ENCODE measurements at places on chromosomes 5 and 9.
A peak's percentile ranks its signal among the peaks of the same experiment; 100 is the strongest.

DNA sequence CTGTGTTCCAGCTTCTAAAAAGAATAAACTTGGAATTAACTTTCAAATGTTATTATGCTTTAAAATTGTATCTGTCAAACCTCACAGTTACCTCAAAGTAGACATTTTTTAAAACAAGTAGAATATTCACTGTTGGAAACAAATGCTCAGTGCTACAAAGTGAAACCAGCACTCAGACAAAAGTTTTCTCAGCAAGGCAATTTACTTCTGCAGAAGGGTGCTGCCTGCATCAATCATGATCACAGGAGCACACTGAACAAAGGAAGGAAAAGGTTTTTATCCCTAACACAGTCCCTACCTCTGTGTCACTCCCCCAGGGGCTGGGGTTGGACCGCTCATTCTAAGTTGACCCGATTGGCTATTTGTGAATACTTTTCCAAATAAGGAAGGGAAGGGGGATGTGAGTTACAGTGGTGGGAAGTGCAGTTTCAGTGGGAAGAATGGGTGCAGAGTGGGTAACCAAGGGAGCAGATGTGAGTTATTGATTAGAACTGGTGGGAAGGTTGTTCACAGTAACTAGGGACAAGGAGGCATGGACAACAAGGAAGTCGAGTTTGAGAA lies 63.0 kb upstream of the CDK20 start:
- no peak for DNase-seq

DNA sequence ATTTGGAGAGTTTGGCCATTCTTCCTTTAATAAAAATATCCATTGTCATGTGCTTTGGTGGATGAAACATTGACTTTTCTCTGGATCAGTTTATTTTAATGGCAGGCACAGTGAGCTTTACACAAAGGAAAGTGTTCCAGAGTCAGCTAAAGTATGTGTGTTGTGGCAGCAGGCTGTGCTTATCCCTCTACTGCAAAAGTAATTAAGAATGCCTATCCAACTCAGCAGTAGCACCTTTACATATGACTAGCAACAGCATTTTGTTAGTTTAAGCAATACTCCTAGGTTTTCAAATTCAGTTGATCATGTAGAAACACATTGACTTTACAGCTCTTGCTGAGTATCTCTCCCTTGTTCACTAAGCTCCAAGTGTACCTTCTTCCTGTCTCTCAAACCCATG lies 730.5 kb upstream of the RGMB start:
- DNase-seq = no peak

DNA sequence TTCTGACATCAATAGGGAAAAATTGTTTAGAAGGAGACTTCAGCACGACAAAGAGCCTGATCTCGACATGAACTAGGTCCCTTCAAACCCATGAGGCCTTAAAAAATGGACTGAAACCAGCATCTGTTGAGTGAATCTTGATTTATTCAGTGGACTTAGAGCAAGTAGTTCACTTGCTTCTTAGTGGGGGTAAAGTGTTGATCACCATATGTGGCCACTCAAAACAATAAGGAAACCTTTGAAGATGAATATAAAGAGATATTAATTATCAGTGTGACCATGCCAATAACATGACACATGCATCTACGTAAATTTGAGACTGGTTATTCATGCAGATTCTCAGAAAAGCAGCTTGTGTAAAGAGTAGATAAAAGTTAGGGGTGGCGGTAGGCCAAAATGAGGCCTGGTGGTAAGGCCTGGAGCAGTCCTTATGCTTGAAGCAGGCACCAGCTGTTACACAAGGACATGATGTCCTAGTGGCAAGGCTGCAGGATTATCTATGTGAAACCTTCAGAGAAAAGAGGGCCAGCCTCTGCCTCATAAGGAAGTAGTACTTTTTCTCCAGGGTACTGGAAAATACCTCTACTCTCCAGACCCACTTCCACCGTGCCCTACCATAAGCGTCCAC lies 61.3 kb downstream of the S1PR3 start:
- no peak for DNase-seq

- DNase-seq = no peak
Measured at GRCh38 chr9:27150746-27151406, 41.9 kb downstream of the TEK start.

DNA sequence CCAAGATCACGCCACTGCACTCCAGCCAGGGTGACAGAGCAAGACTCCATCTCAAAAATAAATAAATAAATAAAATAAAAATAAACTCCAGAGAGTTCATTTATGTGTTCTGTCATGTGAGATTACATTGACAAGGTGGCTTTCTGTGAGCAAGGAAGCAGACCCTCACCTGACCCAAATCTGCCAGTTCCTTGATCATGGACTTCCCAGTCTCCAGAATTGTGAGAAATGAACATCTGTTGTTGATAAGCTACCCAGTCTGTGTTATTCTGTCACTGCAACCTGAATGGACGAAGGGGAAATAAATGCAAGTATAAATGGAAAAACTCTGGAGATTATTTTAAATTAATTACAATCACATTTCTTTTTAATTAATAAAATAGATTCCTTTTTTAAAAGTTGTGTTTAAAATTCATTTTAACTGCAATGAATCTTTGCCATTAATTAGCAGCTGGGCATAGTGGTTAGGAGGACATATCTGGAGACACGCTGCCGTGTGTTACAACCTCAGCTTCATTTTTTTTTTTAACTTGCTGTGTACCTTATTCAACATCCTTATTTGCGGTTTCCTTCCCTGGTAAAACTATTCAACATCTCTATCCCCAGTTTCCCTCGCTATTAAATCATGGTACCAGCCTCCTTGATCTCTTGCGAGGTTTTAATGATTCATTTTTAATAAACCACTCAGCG lies 376.4 kb downstream of the CHSY3 start:
- no peak for DNase-seq

- DNase-seq = no peak
Measured at GRCh38 chr5:91366551-91366950, 16.6 kb downstream of the ARRDC3 start.

GRCh38 chr9:97740848-97741821 lies 44.0 kb upstream of the XPA start:
- DNase-seq = peak; percentile 83

DNA sequence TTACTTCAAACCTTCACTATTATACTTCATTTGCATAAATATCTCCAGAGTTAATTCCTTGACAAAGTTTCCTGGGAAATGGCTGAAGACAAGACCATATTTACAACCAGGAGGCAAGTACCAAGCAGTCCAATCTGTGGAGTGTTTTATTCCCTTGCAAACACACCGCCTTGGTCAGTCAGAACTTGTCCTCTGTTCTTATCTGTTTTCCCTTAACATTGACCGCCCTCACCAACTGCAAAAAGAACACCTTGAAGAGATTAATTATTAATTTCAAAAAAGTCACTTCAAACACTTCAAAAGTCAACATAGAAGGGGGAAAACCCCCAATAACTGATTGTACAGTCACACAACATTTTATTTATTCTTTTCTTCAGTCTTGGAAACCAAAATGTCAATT lies 269.0 kb upstream of the RGMB start:
- DNase-seq = no peak

- no peak for DNase-seq
Measured at GRCh38 chr5:120419127-120419526, 45.0 kb upstream of the PRR16 start.

GRCh38 chr9:17472126-17472525 lies 106.7 kb upstream of the SH3GL2 start:
- no peak for DNase-seq

DNA sequence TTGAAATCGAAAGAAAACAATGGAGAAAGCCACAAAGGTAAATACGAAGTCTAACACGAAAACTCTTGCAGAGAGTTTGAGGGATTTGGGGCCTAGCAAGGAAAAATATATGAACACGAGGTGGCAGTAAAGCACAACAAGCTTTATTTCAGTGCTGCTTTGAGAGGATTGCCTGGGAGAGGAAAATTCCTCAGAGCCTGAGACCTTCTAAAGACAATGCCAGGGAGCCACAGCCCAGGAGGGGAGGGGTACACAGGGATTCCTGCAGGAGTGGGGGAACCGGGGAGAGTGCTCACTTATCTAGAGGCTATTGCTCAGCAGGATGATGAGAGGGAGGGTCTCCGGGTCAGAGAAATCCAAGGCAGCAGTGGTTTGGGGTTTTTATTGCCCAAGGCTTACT lies 134.9 kb upstream of the ADCY2 start:
- no peak for DNase-seq

GRCh38 chr5:181160152-181160754 lies 12.9 kb downstream of the OR2V2 start:
- no peak for DNase-seq

DNA sequence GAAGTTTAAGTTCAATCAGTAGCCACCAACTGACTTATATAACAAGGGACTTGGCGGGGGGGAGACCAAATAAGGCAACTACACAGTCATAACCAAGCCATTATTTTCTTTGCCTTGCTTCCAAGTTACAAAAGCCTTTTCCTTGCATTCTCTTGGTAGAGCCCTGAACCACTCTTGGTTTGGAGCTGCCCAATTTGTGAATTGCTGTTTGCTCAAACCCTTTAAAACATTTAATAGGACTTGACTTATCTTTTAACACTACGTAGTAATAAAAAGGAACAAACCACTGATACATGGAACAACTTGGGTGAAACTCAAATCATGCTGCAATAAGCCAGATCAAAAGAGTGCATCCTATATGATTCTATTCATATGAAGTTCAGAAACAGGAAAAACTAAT lies 31.7 kb upstream of the MSH3 start:
- no peak for DNase-seq

- no peak for DNase-seq
Measured at GRCh38 chr9:127447416-127448111, 3.6 kb downstream of the RPL12 start.

DNA sequence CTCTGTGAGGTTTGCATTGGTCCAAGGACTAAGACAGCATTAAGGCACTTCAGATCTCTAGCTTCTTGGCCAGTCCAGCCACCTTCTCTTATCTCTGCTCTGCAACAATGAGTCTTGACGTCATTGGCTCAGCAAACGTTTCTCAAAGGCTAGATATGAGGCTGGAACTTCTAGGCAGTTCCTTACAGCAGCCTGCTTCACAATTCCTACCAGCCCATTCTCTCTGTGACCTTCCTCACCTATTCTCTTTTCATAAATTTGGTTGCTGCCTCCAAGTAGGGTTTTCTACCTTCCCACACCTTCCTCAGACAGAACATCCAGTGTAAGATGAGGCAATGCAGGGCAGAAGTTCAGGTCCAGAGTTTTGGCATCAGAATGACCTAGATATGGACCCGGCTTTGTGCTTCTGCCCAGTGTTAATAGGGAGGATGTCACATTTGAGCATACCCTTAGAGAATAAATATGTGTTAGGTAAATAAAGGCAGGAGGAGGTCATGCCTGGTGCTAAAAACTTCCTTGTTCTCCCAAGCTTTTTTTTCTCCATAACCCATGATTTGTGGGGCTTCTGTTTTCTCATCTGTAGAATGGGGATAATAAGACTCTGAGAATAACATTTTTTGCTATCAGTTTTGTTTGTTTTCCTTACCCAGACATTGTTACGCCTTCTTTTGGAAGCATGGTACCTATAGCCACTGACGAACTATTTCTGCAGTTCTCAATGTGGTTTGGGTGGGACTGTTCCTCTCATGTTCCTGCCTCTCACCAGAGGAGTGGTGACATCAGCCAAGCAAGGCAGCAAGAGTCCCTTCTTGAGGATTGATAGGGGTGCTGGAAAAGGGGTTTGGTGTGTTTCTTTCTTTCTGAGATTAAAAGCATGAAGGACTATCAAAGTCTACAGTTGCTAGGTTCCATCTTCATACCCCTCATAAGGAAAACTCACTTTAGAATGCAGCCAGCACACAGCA lies 220.6 kb upstream of the TRIM32 start:
- no peak for DNase-seq

DNA sequence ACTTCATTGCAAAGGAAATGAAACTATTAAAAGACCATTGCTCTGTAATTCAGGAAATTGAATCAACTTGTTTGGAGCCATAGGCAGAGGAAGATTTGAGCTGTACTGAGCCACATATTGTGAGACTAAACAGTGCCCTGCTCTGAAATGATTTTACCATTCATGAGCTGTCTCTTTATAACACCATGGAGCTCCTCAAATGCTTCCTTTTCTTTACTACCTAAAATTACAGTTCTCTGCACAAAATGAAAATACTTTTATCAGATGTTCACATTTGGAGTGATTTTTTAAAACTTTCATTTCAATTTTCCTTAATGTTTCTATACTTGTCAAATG lies 97.9 kb downstream of the NLN start:
- DNase-seq = no peak

GRCh38 chr9:73411494-73411893 lies 259.8 kb downstream of the ANXA1 start:
- no peak for DNase-seq

GRCh38 chr9:129386812-129387177 lies 208.7 kb upstream of the IER5L start:
- no peak for DNase-seq

- DNase-seq = no peak
Measured at GRCh38 chr9:85004818-85005413, 335.4 kb downstream of the NTRK2 start.

GRCh38 chr5:102678267-102679058 lies 76.6 kb upstream of the PAM start:
- no peak for DNase-seq

- no peak for DNase-seq
Measured at GRCh38 chr5:178651046-178651810, 24.4 kb upstream of the CLK4 start.

- no peak for DNase-seq
Measured at GRCh38 chr5:113040672-113041260, 64.2 kb downstream of the DCP2 start.

- DNase-seq = no peak
Measured at GRCh38 chr5:76025069-76025468, 58.1 kb upstream of the SV2C start.

DNA sequence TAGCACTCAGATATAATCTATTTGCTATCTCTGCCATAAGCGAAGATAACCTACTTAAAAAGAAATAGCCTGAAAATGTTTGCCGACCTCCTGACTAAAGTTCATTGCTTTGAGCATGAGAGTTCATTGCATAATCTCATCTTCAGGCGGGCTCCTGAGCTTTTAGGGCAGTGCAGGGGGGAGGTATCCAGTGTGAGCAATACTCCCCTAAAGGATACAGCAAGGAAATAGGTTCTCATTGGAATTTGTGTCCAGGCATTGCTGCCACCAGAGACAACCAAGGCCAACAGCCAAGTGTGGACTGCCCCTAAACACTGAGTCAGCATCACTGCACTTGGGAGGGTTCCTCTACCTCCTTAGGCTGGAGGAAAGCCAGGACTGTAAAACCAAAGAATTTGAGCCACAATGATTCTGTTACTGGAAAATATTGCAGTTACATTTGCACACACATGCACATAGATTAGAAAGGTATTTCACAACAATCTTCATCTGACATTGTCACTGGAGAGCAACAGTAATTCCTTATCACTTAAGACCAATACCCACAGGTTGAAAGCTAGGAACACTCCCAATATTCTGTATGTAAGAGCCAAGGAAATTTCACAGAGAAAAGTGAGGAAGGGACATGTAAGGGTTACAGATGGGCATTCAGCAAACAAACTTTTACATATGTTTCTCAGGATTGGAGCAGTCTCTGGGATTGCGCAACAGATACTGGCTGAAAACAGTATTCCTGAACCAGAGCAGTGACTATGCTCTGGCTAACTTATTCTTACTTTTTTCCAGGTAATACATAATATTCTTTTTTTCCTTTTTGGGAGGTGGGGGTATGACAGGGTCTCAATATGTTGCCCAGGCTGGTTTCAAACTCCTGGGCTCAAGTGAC lies 98.6 kb upstream of the TLE1 start:
- no peak for DNase-seq

GRCh38 chr5:41921874-41922273 lies 3.2 kb upstream of the FBXO4 start:
- no peak for DNase-seq

Measured in mesothelial cell of epicardium (in vitro differentiated cells).